Cardiac fibroblast (primary cell): ENCODE measurements at places on chromosomes 2 and 18.

- DNase-seq: peak; percentile 82
Observed at GRCh38 chr2:56009758-56010458, 86.3 kb upstream of the EFEMP1 start.

- DNase-seq: no peak
Observed at GRCh38 chr18:77088963-77089722, 43.4 kb downstream of the MBP start.

DNA sequence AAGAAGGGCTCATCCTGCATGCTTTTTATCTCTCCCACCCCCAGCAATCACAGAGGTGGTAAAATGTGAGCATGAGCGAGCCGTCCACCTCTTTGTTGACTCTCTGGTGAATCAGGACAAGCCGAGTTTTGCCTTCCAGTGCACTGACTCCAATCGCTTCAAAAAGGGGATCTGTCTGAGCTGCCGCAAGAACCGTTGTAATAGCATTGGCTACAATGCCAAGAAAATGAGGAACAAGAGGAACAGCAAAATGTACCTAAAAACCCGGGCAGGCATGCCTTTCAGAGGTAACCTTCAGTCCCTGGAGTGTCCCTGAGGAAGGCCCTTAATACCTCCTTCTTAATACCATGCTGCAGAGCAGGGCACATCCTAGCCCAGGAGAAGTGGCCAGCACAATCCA is 19.5 kb downstream of the LIPG start:
- no peak for DNase-seq

- no peak for DNase-seq
Observed at GRCh38 chr2:8006626-8007025, 675.2 kb upstream of the ID2 start.

GRCh38 chr2:70907130-70908057 is 28.3 kb upstream of the ATP6V1B1 start:
- no peak for DNase-seq

DNA sequence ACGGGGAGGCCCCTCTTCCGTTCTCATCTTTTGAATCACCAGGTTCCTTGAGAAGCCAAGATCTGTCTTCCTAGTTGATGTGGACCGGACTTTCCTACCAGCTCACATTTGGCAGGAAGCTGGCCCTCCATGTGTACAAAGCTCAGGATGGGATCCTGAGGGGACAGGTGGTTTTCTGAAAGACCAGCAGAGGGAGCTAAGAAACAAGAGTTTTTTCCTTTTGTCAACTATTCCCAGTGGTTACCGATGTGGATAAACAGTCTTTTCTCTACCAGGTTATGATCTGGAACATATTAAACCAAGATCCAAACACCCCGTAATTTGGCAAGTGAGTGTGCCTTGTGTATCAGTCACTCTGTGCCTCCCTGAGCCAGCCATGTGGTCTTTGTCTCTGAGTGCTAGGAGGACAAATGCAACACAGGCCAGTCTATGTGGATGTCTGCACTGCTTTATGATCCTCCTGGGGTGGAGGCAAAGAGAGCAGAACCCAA is 25.1 kb upstream of the ARHGAP25 start:
- DNase-seq: peak; percentile 65
